ENCODE measurements at places on chromosomes 5 and 9.
A peak's percentile ranks its signal among the peaks of the same experiment; 100 is the strongest.

DNA sequence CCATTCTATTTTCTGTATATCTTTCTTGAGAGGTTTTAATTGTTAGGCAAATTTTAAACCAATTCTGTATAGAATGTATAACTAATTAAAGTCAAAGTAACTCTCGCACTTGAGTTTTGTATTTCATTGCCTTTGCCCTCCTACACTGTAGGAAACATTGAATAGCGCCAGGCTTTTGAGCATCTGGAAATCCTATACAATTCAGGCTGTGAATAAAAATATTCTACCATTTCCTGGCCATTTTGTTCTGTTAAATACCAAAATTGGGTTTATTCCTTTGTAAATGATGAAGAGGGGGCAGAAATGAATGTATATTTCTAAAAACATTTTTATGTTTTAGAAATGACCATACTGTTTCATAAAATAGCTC lies 571.8 kb upstream of the CLINT1 start:
- DNase-seq, result no peak

- DNase-seq, result no peak
These were observed 34.7 kb downstream of the C9orf50 start for GRCh38 chr9:129586245-129586644.

GRCh38 chr9:129620669-129621295 lies at the start of gene C9orf50:
Gene C9orf50, minus strand, starts transcription at chr9:129621101. Its CDS starts 527 bp downstream, at chr9:129620574.
- DNase-seq, result no peak

DNA sequence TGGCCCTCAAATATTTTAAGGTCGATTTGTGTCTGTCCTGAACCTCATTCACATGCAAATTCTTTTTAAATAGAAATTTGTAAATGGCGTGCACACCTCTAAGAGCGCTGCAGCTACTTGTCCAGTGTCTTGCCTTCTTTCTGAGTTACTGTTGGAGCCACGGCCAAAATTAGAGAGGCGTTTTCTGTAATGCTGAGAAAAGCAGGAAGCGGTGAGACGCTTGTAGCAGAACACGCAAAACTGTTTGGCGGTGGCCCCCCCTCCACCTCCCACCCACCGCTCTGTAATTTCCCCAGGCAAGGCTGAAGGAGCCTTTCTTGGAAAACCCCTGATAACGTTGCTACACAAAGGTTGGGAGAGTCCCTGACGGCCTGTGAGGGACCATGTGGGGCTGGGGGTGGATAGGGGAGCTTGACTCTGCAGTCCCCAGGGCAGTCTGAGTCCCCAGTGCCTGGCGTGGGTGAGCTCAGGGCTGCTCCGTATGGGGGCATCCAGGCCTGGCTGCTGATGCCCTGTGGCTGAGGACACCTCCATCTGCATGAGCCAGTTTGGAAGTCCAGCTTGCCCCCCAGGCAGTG lies 96.5 kb downstream of the GADD45G start:
- DNase-seq, result no peak

- no peak for DNase-seq
These were observed 97.2 kb downstream of the PCSK1 start for GRCh38 chr5:96335873-96336272.

DNA sequence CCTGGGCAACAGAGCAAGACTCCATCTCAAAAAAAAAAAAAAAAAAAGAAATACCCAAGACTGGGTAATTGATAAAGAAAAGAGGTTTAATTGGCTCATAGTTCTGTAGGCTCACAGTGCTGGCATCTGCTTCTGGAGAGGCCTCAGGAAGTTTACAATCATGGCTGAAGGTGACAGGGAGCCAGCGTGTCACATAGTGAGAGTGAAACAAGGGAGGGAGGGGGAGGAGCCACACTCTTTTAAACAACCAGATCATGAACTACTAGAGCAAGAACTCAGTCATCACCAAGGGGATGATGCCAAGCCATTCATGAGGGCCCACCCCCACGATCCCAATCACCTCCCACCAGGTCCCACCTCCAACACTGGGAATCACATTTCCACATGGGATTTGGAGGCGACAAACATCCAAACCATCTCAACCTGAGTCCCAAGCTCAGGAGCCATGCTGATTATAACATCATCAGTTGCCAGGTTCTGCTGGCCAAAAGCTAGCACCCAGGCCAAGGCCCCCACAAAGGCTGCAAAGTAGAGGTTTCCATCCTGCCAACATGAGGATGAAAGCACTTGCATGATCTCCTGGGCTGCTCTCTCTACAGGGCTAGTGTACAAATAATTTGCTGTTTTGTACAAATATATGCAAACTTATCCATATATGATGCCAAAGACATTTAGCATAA lies 15.3 kb downstream of the DENND1A start:
- no peak for DNase-seq

GRCh38 chr9:135038826-135039225 lies 48.6 kb upstream of the OLFM1 start:
- DNase-seq, result no peak

DNA sequence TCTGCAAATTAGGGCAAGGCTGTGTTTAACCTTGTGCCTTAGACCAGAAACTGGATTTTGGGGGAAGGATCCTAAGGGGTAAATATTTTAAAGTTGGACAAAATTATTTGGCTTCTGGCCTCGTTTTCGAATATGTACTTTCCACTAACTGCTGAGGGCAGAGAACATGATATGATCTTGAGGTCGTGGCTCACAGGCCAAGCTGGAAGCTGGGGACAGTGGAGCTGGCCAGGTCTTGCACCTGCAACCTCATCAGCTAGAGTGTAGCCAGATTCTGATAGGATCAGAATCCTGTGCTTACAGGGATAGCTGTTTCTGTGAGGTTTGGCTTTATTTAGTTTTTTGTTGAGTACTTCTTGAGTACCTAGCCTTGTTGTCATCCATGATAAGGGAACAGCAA lies 24.9 kb downstream of the MAN2A1 start:
- no peak for DNase-seq

DNA sequence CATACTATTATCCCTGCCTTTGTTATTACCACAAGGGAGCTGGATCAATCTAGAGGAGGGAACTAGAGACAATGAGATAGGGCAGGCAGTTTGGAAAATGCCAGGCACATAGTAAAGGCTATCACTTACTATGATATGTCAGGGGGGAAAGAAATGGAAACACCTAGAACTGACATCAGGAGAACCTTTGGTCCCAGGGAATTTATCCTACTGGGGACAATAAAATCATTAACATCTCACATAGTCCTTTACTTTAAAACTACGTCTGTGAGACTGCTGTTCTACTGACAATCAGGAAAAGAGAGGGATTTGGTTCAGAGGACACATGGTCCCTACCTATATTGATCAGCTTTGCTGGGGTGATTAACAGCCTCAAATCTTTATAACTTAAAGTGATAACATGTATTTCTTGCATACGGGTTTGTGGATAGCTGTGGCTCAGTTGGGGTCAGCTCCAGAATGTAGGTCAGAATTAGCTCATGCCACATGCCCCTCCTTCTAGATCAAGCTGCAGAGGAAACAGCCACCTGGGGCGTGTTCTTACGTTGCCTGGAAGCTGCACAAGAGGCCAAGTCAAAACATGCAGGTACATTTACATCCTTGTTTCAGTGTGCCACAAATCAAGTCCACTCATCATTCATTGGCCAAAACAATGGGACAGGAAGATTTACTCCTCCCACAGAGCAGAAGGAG lies 43.9 kb upstream of the ALDOB start:
- DNase-seq, result no peak

GRCh38 chr9:744790-745484 lies 96.6 kb upstream of the DMRT1 start:
- DNase-seq, result no peak

DNA sequence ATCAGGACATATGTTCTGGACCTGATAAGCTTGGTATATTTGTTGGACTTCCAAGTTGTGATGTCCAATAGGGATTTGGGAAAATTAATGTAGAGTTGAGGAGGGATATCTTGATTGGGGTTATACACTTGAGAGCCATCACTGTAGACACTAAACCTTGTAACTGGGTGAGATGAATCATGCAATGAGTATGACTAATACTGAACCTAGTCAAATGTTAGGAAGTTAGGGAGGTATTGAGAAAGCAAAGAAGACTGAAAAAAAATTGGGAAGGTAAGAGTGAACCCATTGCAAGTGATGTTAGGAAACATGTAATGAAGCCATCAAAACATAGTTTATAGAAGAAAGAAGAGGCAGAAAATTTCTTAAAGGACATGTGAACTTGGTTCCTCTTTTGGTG lies 668.4 kb upstream of the CDH9 start:
- no peak for DNase-seq

DNA sequence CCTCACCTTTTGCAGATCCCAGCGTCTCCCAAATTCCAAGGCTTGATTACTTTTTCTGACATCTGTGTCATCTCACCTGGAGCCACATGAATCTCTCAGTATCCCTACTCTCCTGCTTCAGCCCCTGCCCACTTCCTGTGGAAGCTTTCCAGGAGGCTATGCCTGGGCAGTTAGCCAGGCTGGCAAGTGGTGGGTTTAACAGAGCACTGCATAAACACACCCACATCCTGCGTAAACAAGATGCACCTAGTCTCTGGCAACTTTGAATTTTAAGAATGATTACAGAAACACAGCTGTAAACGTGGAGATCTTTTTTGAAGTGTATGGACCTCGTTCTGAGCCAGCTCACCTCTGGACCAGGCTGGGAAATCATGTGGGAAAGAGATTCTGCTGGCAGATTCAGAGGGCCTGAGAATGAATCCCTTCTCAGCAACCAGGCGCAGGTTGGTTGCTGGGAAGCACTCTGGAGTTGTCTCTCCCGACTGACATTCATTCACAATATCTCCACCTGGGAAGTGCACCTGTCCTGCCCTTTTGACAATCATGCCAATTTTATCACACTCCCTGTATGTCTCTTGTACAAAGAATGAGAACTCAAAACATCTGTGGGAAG lies 55.7 kb upstream of the FANCC start:
- peak; percentile 33 for DNase-seq

GRCh38 chr5:41748631-41749030 lies 121.6 kb downstream of the OXCT1 start:
- DNase-seq, result peak; percentile 89

DNA sequence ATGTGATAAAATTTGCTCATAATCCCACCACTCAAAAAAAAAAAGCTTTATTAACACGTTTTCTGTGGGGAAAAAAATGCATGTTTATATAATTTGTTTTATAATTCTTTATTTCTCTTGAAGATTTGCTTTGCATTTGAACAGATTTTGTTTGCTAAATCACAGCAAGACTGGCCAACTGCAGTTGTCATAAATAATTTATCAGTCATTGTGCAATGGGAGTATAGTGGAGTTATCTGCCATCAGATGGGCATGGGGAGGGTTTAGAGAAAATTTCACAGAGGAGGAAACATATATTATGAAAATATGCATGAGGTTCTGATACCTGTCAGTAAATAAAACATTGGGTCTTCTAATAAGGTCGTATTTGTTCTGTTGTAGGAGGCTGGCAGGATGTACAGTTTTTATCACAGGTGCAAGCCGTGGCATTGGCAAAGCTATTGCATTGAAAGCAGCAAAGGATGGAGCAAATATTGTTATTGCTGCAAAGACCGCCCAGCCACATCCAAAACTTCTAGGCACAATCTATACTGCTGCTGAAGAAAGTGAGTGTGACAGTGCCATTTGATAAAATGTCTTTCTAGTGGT lies 23.8 kb downstream of the HSDL2 start:
- DNase-seq, result no peak

GRCh38 chr5:36200513-36200912 lies 41.2 kb downstream of the NADK2 start:
- DNase-seq, result no peak

DNA sequence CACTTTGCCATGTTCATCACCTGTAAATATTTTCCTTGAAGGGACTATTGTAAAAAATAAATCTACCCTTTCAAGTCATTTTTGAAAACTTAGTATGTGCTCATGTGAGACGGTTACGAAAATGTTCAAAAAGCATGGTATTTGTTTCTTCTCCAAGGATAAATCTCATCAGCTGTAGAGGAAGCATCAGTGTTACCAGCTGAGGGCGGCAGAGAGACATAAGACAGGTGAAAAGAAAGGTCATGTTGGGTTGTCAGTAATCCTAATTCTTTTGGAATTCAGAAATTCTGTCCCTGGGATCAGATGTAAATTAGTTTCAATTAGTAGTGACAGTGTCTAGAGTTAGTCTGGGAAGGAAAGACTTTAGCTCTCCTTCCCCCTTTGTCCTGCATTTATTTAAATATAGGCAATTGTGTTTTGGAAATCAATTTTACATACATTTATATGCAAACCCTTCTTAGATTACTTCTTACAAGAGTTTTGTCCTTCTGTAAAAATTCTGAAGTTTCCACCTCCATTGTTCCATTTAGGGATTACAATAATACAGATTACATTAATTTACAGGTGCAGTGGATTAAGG lies 791.9 kb upstream of the CDH6 start:
- peak; percentile 41 for DNase-seq

GRCh38 chr9:69379270-69379982 lies 54.4 kb downstream of the ENTREP1 start:
- peak; percentile 76 for DNase-seq

GRCh38 chr5:147045290-147045689 lies 166.7 kb upstream of the PPP2R2B start:
- DNase-seq, result no peak

- peak; percentile 56 for DNase-seq
These were observed 333.7 kb downstream of the ELAVL2 start for GRCh38 chr9:23492126-23493002.

DNA sequence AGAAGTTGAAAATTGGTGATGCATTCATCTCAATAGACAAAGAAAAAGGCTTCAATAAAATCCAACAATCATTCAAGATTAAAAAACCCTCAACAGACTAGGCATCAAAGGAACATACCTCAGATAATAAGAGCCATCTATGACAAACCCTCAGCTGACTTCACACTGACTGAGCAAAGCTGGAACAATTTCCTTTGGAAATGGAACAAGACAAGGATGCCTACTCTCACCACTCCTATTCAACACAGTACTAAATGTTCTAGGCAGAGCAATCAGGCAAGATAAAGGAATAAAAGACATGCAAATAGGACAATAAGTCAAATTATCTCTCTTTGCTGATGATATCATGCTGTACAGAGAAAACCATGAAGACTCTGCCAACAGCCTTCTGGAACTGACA lies 1188.1 kb downstream of the DTWD2 start:
- no peak for DNase-seq

- DNase-seq, result peak; percentile 47
These were observed 93.7 kb downstream of the PDE4D start for GRCh38 chr5:59799668-59800346.

- DNase-seq, result no peak
These were observed 105.9 kb upstream of the IER5L start for GRCh38 chr9:129283705-129284606.
